Stimulated activated CD8-positive, alpha-beta memory T cell treated with anti-CD3 and anti-CD28 coated beads, Interleukin-7, amount 100 ng/mL, for 1 hour (primary cell): ENCODE measurements at places on chromosomes 11 and 22.

DNA sequence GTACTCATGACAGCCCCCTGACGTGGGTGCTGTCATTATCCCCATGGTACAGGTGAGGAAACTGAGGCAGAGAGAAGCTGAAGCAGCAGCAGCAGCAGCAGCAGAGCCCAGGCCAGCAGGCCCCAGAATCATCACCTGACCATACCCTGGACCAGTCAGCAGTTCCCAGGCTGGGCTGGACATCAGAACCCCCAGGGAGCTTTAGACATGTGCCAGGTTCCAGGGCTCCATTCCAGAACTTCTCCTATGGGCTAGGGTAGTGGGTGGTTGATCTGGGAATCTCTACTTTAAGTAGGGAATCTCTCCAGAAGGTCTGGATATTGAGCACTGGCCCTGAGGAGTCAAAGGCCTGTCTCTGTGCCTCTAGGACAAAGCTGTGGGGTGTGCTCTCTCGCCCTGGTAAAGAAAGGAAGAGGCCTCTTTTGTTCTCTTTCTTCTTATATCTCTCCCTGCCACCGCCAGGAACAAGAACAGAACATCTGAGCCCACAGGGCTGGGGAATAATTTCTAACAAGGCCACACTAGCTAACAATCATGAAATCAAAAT is 26.6 kb downstream of the MAFF start:
- no peak for DNase-seq

DNA sequence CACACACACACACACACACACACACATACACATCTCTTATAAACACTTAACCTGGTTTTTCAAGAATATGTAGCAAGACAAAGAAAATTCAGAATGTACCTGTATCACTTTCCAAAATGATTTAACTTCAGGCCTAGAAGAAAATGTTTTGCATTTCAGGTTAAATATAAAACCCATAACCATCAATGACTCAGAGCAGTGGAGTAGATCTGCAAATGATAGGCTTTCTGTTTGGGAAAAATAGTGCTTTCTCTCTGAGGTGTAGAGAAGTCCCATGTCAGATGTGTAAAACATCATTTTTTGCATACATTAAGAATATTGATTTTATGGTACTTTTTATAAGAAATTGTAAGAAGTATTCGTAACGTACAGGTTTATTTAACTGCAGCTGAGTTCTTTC is 116.9 kb downstream of the STK33 start:
- DNase-seq = no peak

DNA sequence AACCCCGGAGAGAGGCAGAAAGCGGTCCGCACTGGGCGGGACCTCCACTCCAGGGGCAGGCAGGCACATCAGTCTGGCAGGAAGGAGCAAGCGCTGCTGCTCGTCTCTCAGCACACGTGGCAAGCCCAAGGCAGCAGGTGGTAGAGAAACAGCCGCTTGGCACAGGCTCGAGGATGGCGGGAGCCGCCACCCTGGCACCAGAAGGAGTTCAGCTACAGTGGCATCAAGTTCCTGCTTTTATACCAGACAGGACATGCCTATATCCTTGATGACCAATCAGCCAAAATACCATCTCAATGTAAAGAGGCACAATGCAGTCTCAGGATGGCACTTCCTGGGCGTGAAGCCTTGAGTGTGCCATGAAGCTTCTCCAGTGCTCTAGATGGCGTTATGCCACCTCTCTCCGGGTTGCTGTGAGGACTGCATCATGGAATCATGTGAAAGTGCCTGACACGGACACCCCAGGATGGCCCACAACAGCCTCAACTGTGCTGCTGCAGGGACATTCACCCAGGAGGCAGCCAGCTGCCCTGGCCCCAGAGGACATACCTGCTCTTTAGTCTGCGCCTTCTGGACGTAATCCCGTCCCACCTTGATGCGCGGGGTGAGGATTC is 64.8 kb downstream of the APOL1 start:
- no peak for DNase-seq

DNA sequence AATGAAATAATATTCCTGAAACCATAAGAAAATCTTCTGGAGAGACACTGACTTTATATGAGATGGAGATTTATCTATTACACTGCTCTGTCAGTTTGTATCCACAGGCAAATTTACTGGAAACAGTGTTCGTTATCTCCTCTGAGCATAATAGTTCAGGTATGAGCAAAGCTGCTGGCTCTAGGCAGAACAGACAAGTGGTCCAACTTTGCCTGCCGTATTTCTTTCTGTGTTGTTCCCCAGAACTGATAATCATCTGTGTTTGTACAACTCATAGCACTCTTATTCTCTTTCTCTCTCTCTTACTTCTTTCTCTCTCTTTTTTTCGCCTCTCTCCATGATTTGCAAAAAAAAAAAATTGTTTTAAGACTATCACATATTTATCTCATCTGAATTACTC is 623.8 kb upstream of the CHORDC1 start:
- no peak for DNase-seq

GRCh38 chr11:61950035-61950547 is at the start of gene BEST1:
TSS of gene BEST1 (plus strand) at chr11:61950351. CDS start at chr11:61951807, 1,456 bp downstream.
- DNase-seq = no peak

GRCh38 chr11:94546886-94547285 is 3.2 kb downstream of the FUT4 start:
- DNase-seq = no peak

- no peak for DNase-seq
Observed at GRCh38 chr22:30267382-30268302, 991 bp upstream of the OSM start.

GRCh38 chr22:48561676-48562075 is 1266.0 kb downstream of the BRD1 start:
- DNase-seq = no peak

- no peak for DNase-seq
Observed at GRCh38 chr11:12152321-12152720, 41.9 kb downstream of the MICAL2 start.

GRCh38 chr11:34850334-34850733 is 65.8 kb downstream of the APIP start:
- no peak for DNase-seq

DNA sequence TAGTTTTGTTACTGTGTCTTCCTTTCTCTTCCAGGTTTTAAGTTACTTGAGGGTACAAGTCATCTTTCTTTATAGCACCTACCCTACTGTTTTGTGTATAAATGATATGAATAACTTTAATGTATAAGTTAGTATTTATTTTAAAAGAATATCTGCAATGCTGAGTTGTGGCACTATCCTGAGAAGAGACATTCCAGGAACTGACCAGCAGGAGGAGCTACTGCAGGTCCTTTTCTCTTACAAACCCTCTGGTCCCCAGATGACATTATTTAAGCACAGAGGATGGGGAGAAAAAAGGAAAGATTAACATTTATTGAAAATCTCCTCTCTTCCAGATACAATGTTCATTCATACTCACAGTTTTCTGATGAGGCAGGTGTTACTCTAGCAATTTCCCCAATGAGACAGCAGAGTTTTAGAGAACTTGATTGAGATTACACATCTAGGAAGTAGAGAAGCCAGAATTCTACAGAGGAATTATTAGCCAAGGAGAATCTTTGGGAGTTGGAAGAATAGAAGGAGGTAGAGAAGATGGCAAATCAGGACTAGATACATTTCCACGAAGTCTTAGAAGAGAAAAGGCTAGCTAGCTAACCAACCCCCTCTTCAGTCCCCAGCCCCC is 541.2 kb upstream of the API5 start:
- DNase-seq = no peak

DNA sequence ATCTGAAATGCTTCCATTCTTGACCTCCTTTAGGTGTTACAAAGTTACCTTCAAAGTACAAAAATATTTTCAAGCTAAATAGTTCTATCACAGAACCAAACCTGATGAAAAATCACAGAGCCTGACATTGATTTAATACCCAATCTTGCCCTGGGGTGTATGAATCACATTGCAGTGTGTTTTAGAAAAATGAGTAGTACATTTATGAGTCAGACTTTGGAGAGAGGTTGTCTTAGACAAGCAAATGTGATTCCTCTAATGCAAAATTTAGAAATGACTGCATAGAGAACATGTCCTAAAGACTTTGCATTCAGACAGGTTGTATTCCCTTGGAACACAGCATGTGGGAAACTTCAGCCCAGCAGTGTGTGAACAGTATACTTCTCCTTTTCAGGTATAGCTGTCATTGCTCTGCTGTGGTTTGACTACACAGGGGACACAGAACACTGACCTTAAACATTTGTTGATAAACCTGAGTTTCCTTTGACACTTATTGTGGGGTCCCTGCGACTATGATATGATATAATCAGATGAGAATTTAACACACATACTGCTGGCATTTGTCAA is 972.1 kb downstream of the JRKL start:
- DNase-seq = no peak

GRCh38 chr11:14312736-14313438 is 46.1 kb downstream of the RRAS2 start:
- DNase-seq = no peak

GRCh38 chr22:47315862-47316419 is 553.5 kb downstream of the TBC1D22A start:
- DNase-seq = no peak

DNA sequence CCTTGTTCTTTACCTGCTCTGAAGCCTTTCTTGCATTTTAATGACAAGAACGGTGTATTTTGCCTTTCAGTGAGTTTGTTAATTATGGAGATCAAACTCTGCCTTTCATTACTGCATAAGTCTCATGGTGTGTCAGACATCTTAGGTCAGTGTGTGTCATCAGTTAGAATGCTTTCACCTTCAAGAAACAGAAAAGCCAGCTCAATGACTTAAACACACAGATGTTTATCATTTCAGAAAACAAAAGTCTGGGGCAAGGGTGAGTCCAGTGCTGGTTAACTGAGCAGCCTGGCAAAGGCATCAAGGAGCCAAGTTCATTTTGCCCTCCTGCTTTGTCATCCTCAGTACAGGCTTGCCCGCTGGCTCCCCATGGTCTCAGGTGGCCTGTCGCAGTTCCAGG is 54.5 kb downstream of the PACS1 start:
- no peak for DNase-seq

GRCh38 chr11:128928400-128928799 is 14.3 kb downstream of the TP53AIP1 start:
- no peak for DNase-seq

GRCh38 chr22:36022162-36022561 is 6.5 kb downstream of the RBFOX2 start:
- DNase-seq = no peak

- DNase-seq = no peak
Observed at GRCh38 chr22:29308791-29309262, 2.4 kb downstream of the GAS2L1 start.

GRCh38 chr11:36574486-36574885 is 6.7 kb downstream of the RAG1 start:
- no peak for DNase-seq

DNA sequence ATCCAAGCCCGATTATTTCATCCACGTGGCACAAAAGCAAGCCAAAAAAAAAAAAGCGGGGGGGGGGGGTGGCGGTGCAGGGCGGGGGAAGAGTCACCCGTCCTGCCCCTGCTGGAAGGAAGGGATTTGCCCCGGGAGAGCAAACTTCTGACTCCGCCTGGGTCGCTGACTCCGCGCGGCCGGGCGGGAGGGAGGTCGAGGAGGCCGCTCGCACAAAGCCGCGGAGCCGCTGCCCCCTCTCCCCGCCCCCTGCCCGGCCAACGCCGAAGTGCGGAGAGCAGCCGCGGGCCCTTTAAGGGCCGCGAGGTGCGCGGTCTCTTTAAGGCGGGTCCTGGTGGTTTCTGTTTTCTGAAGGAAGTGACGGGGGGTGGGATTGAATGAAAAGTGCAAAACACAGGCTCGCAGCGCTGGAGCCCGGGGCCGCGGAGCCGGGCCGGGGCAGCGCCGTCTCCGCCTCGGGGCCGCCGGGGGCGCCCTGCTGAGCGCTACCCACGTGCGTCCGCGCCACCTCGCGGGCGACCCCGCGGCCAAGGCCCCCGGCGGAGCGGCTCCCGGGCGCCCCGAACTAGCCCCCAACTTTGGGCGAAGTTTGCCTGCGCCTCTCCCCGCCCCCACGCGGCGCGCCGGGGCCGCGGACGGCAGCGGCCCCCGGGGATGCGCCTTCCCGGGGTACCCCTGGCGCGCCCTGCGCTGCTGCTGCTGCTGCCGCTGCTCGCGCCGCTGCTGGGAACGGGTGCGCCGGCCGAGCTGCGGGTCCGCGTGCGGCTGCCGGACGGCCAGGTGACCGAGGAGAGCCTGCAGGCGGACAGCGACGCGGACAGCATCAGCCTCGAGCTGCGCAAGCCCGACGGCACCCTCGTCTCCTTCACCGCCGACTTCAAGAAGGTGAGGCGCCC is at the start of gene OAF:
Gene OAF, plus strand, starts transcription at position 407 of the 896 bp plus-strand sequence. Its CDS starts 248 bp downstream, at position 655.
- DNase-seq = peak; percentile 20

DNA sequence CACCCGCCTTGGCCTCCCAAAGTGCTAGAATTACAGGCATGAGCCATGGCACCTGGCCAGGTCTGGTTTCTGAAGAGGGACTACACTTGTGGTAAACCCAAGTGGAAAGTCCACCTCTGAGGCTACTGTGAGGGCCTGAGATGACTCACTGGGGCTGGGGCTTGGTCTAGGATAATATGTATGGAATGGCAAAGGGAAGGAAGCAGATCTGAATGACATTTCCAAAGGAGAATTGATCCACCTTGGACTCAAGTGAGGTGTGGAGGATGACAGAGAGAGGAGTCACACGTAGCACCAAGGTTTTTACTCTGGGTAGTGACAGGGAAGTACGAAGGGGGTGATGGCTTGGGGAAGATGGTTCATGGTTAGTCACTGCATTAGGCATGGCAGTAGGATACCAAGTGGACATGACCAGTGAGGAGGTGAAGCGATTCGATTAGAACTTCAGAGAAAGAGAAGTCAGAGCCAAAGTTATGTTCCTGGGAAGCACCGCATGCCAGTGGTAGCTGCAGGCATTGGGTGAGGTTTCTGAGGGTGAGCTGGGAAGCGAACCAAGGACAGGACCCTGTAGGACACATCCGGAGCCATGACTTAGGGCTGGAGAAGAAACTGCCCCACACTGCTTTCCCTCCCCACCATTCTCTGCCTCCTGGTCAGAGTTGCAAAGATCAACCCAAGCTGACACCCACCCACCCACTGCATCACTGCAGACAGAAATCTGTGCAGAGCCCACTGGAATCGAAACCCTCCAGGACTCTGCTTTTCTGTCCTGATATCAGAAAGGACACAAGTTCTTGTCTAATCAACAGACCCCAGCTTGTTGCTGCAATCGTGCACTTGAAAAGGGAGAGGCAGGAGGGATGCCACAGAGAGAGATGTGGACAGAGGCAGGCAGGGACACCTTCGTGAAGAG is 13.0 kb upstream of the BCL9L start:
- no peak for DNase-seq

- DNase-seq = no peak
Observed at GRCh38 chr11:1027483-1028290, 8.8 kb downstream of the MUC6 start.

- DNase-seq = no peak
Observed at GRCh38 chr11:125201525-125202141, 37.1 kb downstream of the PKNOX2 start.

DNA sequence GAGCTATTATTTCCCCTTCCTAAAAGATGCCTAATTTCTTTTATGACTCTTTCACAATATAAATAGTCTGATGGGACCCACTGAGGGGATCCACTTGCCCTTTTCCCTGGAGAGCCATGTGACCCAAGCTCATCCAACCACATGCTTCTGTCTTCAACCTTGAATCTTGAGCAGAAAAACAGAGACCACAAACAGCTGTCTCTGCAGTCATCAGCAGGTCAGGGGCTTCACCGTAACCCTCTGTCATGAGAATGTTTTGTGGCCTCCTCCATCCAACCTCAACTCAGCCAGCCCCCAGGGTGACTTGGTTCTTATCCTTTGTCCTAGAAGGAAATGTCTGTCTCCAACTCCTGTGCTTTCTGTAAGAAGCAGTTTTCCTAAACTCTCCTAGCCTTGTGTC is 129.6 kb upstream of the POU2AF2 start:
- no peak for DNase-seq

- DNase-seq = no peak
Observed at GRCh38 chr11:28107191-28107749, 686 bp downstream of the KIF18A start.
